ENCODE measurements at places on chromosomes 12 and 14. TPM values are rescaled to one million over a fixed set of nuclear protein-coding genes. Genes with fewer than 3 reads are reported as not detected.

The CIROP gene
- not detected for total RNA-seq

The C12orf54 gene
- total RNA-seq, result not detected

The GLT8D2 gene
- 4.3 TPM for total RNA-seq

The ANKRD9 gene
- 391 TPM for total RNA-seq

The AMN gene
- total RNA-seq, result 316 TPM

The INSM2 gene
- total RNA-seq, result not detected

The TSPAN19 gene
- not detected for total RNA-seq

The OR6C2 gene
- not detected for total RNA-seq

The C12orf50 gene
- total RNA-seq, result not detected

The COPS7A gene
- total RNA-seq, result 38.9 TPM

DNA sequence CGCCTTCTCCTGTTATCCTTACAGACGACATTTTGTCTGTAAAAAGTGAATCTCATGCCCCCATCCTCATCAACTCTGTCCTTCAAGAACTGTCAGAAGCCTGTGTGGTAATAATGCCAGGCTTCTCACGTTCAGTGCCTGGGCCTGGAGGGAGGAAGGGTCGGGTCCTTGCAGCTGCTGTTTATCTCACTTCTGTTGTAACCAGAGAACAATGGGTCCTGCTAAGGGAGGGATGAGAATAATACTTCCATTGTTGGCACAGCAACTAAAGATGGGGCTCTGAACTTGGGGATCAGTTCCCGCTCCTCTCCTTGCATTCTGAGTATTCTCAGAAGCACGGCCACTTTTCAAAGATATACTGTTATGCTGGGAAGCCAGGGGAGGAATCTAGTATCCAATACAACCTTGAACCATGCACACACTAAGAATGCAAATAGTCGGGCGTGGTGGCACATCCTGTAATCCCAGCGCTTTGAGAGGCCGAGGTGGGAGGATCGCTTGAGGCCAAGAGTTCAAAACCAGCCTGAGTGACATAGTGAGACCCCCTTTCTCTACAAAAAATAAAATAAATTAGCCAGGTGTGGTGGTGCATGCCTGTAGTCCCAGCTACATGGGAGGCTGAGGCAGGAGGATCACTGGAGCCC lies 38.8 kb upstream of the NINJ2 start:
- DNase-seq, result no peak

DNA sequence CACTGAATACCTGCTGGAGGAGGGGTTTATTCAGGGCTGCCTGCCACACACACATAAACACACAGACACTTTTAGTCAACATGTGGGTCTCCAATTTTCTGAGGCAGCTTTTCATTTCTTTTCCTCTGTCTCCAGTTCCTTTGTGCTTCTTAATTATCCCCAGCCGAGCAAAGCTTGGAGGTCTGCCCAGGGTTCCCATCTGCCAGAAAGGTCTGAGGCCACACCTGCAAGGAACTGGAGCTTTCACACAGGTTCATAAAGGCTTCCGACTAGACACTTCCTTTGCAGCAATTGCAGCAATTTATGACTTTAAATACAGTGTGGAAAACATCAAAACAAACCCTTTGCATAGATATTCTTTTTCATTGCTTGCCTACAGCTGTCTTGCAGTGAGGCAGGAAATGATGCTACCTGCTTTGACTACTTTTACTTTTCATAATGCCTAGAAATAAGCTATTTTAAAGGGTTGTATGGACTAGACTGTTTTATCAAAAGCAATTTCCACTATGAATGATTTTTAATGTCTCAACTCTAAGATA lies 1318.9 kb downstream of the AACS start:
- no peak for DNase-seq

DNA sequence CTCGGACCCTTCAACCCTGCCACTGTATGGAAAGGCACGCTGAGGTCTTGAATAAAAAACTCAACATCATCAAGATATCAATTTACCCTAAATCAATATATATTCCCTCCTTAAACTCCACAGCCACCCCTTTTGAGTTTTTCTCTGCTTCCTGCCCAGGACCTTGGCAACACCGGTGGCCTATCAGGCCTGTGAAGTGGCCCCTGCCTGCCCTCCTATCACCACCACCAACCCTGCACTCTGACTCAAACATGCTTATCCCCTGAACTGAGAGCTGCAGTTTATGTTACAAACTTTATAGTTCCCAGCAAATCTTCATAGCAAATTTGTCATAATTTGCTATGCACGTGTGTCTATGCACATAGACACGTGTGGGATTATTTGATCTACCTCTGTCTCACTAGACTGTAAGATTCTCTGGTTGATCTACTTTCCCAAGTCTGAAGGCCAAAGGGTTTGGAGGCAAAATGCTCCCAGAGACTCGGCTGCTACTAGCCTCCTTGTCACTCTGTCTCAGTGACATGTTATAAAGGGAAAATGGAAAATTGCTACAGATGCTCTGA lies 63.4 kb downstream of the SPTB start:
- DNase-seq, result no peak

DNA sequence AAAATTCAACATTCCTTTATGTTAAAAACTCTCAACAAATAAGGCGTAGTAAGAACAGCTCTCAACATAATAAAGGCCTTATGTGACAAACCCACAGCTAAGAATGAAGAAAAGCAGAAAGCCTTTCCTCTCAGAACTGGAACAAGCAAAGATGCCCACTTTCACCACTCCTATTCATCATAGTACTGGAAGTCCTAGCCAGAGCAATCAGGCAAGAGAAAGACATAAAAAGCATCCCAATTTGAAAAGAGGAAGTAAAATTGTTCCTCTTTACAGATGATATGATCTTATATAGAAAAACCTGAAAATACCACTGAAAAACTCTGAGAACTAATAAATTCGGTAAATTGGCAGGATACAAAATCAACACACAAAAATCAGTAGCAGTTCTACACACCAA lies 52.1 kb downstream of the STON2 start:
- DNase-seq, result no peak

DNA sequence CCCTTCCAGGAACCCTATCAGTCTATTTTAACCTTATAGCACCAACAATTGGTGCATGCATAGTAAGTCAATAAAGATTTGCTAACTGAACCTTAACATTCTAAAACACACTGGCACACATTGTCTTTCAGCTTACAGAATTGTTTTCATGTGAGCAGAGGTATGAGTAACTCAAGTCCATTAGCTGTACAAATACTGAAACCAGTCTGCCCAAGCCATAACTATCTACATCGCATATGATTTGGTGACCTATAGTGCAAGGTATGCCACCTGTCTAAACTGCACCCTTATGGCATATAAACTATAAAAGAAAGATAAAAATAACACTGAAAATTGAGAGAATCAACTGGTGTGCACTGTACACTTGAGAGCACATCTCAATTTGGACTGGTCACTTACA lies 34.8 kb downstream of the SBNO1 start:
- DNase-seq, result no peak

DNA sequence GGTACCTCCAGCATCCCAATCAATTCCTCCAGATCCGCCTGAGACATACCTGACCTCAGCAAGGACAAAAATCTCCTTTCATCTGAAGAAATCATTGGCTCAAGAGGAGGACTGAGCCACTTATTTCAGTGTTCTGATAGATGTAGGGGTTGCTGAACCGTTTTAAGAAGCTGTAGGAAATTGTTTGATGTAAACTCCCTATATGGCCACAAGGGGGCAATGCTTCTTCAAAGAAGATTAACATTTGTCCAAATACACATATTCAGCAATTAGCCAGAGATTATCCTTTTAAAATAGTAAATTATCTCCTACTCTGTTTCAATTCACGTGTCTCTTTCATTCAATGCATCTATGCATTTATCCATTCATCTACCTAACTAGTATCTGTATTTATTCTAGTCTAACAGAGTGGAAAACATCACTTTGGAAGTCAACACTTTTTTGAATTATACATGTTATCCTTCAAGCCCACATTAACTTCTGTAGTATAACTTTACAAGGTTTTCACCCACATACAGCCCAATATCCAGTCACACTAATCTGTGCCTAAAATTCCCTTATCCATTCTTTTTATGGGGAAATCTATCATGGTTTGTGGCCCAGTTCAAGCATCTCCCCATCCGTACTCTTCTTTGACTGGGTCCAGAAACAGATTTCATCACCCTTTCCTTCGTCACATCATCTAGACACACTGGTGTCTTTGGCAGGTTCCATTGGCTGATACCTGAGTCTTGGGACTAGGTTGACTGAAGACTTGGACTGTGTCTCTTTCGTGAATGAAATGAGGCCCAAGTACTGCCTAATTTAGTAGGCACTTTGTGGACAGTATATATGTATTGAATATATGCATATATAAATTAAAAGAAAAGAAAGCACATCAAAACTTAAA lies 411.0 kb upstream of the OR4E1 start:
- DNase-seq, result no peak

DNA sequence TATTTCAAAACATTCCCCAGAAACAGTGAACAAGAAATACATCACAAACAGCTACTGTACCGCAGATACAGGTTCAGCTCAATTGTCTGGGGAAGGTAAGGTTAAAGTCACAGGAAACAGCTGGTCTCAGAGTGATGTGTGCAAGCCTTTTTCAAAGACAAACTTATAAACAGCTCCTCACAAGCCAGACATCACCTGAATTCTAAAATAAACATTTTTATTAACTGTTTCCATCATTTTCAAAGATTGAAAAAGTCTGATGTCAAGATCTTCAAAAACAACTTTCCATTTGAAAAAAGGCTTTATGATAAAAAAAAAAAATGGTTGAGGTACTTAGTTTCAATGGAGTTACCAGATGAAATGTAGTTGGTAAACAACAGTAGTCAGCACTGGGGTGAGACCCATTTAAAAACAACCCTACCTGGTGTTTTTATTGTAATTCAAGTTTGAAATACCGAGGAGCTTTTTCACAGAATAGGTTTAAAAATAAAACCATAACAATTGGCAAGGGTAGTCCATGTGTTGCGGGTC lies 4.0 kb downstream of the BTG1 start:
- no peak for DNase-seq

GRCh38 chr12:49642370-49642802 lies 19.0 kb downstream of the PRPF40B start:
- DNase-seq, result no peak

DNA sequence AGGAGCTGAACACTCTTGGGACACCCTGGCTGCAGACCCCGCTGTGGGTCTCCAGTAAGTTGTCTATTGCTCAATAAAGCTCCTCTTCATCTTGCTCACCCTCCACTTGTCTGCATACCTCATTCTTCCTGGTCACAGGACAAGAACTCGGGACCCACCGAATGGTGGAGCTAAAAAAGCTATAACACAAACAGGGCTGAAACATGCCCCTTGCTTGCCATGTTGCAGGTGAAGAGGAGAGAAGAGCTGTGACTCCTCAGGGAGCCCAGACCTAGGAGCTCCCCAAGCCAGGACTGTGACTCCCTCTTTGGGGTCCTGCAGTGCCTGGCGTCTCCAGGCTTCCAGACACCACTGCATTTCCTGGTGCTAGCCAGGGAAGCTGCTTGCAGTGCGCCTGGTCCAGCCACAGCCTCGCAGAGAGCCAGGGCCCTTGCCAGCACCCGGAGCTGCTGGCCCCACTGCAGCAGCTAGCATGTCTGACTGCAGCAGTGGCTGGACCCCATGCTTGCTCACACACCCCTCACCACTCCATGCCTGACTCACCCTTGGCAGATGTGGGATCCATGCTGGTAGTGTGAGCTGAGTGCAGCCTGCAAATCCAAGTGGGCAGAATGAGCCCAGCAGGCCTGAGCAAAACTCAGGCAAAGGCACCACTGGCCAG lies 37.1 kb upstream of the OR5AU1 start:
- DNase-seq, result no peak

GRCh38 chr12:2958432-2959191 lies 585 bp upstream of the TEAD4 start:
- DNase-seq, result peak; percentile 73

DNA sequence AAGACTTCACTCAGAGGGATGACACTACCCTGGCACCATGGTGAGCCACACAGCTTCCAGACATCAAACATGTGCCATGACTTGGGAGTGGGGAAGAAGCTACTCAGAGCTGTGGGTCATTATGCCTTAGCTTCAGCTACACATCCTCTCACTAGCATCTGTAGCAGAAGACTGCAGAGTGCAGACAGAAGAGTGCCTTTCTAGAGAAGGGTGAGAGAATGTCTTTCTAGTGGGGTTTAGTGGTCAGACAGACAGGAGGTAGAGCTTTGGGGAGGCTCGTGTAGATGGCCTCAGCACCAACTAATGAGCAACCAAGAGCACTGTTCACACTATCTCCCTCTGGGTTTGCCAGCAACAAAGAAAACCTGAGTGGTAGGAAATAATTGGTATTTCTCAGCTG lies 4.9 kb upstream of the B4GALNT3 start:
- DNase-seq, result no peak

GRCh38 chr12:113128802-113129663 lies 6.5 kb downstream of the RASAL1 start:
- no peak for DNase-seq

GRCh38 chr14:105026033-105026785 lies 5.3 kb upstream of the CDCA4 start:
- DNase-seq, result no peak

GRCh38 chr14:33414041-33414440 lies 475.4 kb downstream of the NPAS3 start:
- DNase-seq, result no peak

- DNase-seq, result peak; percentile 25
Measured at GRCh38 chr12:78864403-78864869, at the start of gene SYT1. SYT1 (plus strand) TSS chr12:78864774.

DNA sequence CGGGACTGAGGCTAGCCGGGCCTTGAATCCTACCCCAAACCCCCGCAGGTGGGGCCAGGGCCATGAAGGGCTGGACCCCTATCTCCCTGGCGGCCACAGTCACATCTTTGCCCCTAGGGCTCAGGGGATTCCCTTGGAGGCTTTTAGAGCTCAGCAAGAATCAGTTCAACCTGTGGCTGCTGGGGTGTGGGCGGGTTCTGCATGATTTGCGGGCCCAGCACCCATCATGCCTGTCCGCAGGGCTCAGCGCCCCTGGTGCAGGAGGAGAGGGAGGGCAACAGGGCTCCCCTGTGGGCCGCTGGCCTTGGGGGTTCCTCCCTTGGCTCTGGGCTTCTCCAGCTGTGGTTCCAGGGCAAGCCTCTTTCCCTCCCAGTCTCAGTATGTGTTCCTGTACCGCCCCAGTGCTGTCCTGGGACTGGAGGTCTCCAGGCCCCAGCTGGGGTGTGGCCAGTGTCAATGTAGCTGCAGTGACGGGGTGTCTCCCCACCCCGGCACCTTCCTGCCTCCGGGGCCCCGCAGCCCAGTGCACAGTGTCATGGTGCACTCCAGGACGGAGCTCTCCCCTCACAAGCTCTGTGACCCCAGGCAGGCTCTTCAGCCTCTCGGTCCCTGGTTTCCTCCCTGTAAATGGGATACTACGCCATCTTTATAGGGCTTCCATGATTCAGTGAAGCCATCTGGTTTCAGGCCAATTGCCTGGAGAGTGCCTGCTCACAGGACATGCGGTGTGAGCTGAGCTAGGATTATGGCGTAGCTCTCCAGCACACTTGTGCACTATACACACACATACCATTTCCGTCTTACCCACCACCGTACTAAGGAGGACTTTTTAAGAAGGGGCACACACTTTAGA lies 9.9 kb upstream of the LBHD2 start:
- no peak for DNase-seq

Measured in transverse colon (tissue), 4 donors.